ENCODE measurements at places on chromosomes 16 and 17.

GRCh38 chr16:9772526-9773225 lies 409.6 kb downstream of the GRIN2A start:
- no peak for DNase-seq

GRCh38 chr17:6104956-6105648 lies 34.9 kb downstream of the WSCD1 start:
- DNase-seq, result no peak

GRCh38 chr16:70754851-70755600 lies 45.9 kb downstream of the VAC14 start:
- DNase-seq, result no peak

GRCh38 chr17:78475211-78475610 lies 96.8 kb downstream of the PGS1 start:
- DNase-seq, result no peak

- DNase-seq, result no peak
Measured at GRCh38 chr17:68184141-68184571, 63.7 kb upstream of the AMZ2 start.

DNA sequence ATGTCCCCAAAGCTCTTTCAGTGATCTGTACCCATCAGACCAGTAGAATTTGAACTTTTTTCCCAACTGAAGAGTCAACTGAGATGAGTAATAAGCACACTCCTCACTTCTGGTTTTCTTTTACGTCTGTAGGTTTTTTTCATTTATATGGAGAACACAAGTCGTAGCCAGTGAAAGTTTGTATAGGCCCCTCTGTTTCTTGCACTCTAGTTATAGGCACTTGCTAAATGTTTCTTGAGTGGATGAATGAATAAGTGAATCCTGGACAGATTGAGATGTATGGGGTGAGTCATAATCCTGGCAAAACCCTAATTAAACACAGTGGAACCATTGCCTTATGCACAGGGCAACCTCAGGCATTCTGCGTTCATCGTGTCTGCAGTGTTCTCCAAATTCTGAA lies 193.7 kb upstream of the TBX2 start:
- DNase-seq, result no peak
